Natural killer cell (primary cell): ENCODE measurements at places on chromosomes 5 and 9. TPM values are rescaled to one million over a fixed set of nuclear protein-coding genes. Genes with fewer than 3 reads are reported as not detected.

GRCh38 chr5:149930749-149931574 is 13.6 kb downstream of the PDE6A start:
- no peaks in the 10 kb centered on the region for H3K36me3 ChIP-seq
- no peak overlapping the region for H3K27ac ChIP-seq
- H3K4me1 ChIP-seq: no peaks in the 10 kb centered on the region
- H3K4me3 ChIP-seq: no peak overlapping the region
- no peak for DNase-seq
- H3K27me3 ChIP-seq: no peaks in the 10 kb centered on the region

- no peak for DNase-seq
- no peaks in the 10 kb centered on the region for H3K36me3 ChIP-seq
- H3K27ac ChIP-seq: no peak overlapping the region
- H3K27me3 ChIP-seq: no peaks in the 10 kb centered on the region
- H3K4me1 ChIP-seq: no peaks in the 10 kb centered on the region
Measured at GRCh38 chr5:155485386-155485785, 471.8 kb downstream of the KIF4B start.

DNA sequence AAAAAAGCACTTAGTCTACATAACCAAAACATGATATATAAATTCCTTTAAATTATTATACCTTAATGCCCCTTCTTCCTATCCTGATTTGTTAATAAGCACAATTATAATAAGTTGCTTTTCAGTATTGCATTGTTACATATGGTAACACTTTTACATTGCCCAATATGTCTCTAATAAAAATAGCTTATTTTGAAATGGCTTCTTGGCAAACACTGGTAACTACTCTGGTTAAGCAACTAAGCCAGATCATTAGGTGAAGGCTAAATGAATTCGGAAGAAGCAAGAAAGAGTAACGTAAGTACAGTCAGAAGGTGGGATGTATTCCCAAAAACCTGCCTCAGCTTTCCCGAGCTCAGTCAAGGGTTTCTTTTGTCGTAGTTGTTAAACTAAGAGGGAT is 85.3 kb downstream of the TTC39B start:
- peaks cover 2% of the 10 kb centered on the region for H3K4me1 ChIP-seq
- H3K27ac ChIP-seq: no peak overlapping the region
- no peaks in the 10 kb centered on the region for H3K27me3 ChIP-seq
- DNase-seq: no peak
- no peak overlapping the region for H3K4me3 ChIP-seq

LCN15 gene
- not detected for total RNA-seq
